ENCODE measurements at places on chromosomes 4 and X.

- no peak for DNase-seq
Measured at GRCh38 chr4:56757261-56757746, 64.2 kb downstream of the SPINK2 start.

DNA sequence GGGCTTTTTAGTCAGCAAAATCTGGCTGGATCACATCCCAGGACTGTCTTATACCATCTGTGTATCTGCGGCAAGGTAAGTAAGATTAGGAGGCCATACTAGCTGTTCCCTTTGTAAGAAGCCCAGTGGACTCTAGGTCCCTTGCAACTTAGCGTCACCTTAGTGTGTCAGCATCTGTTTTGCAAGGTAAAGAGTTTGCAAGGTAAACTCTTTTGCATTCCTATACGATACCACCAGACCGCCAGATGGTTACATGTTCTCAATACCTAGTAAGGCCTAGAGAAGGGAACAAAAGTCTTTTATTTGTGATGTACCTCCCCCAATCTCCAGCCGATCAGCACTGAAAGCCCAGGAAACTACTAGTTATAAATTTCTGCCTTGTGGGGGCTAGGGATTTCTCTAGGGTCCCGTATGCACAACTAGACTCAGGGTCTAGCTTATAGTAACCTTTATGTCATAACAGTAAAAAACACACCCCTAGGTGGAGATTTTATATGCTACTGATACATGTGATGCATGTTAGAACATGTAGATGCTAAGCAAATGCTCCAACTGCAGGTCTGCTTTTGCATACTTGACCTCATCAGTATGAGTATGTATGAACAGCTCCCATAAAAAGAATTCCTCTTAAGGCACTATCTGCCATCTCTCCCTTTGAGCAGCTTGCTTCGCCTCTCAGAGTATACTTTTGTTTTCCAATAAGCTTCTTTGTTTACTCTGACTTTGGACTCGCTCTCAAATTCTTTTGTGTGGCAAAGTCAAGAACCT is 78.4 kb downstream of the KCNIP4 start:
- DNase-seq: no peak

GRCh38 chrX:119145241-119145653 is 17.6 kb upstream of the KIAA1210 start:
- peak; percentile 45 for DNase-seq

DNA sequence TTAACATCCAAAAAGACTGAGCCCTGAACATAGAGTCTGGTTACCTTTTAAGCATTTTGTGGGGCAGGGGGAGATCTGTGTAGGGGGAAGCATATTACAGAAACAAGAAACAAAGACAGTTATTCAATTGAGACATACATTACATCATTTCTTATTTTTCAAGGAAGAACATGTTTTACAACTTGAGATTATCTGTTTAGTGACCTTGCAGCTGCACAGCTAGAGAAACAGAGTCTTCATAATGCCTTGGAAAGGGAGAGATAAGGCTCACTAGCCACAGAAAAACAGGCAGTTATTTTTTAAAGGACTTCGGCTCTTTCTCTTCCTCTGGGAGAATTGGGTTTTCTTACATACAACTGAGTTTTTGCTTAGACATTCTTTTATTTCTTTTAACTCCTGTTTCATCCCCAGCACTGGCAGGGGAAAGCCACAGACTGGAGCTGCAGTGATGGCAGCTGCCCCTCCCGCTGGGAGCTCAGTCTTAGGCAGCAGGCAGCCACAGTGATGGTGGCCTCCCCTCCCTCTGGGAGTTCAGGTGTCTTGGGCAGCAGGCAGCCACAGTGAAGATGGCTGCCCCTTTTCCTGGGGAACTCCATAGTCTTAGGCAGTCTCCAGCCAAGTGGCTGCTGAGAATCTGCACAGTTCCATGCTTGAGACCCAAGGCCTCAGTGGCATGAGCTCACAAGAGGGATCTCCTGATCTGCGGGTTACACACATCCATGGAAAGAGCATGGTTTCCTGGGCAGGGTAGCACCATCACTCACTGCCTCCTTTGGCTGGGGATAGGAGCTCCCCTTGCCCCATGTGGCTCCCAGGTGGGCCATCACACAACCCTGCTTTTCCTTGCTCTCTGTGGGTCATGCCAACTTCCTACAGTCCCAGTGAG is 19.4 kb upstream of the TMPRSS11F start:
- no peak for DNase-seq

- peak; percentile 75 for DNase-seq
Measured at GRCh38 chr4:140755774-140756318, 339 bp downstream of the TBC1D9 start.

GRCh38 chr4:90209922-90210321 is 82.7 kb downstream of the CCSER1 start:
- no peak for DNase-seq

DNA sequence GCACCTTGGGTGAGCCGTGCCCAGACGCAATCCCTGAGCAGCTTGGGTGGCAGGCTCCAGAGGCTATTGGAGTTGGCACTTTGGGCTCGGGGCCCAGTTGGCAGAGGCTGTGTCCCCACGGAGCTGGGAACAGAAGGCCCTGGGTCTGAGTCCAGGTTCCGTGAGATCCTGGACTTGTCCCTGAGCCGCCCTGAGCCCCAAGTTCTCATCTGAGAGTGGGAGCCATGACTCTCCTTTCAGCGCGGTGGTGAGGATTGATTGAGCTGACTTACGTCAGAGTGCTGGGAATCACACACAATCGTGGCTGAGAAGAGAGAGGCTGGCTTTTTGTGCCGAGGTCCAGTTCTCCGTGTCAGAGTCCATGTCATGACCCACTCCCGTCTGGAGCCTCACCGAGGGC is 98.0 kb downstream of the PSAPL1 start:
- no peak for DNase-seq

GRCh38 chrX:36019125-36019524 is 99.6 kb downstream of the CFAP47 start:
- DNase-seq: no peak

Measured in right forelimb (tissue), 1 donor.